ENCODE measurements at places on chromosomes 3 and 15.

- DNase-seq: no peak
Measured at GRCh38 chr3:132573797-132574211, 23.3 kb upstream of the ACKR4 start.

DNA sequence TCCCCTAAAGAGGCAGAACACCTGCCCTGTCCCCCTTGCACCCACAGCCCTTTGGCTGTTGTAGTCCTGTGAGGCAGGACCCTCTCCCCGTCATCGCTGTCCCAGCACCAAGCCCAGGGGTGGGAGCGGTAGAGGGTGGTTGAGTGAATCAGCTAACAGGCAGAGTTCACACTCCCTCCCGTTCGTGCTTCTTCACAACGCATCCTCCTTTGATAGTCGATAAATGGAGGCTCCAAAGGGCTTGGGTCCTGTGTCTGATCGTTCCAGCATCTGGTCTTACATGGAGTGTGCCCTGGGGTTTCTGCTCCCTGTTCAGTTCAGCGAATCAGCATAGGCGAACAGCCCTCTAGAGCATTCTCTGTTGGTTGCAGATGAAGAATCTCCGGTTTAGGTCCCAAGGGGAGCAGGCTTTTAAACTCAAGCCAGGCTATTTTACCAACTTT, 820 bp upstream of the HMCES start:
- no peak for DNase-seq

- no peak for DNase-seq
Measured at GRCh38 chr3:194084284-194084683, 51.7 kb upstream of the HES1 start.

GRCh38 chr3:14181253-14181652, 2.6 kb downstream of the LSM3 start:
- DNase-seq: no peak

DNA sequence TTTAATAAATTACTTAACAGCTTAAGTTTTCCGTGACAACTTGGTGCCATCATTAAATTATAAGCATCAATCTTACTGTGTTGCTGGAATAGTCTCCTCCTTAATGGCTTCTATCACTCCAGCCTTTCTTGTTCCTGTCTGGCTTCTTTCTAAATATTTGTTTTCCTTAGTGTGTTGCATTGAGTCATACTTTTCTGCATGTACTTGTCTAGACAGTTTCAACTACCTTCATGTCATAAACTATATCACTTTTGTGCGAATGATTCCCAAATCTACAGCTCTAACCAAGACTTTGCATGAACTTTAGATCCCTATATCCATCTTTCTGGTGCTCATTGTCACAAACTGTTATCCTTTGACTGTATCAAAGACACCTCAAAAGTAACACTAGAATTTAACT, 78.4 kb downstream of the AKAP13 start:
- DNase-seq: no peak

Data from NCI-H510A treated with DMSO at 0.1 percent for 48 hours (cell line).